ENCODE measurements at places on chromosomes 2 and 18.

- no peak for DNase-seq
Measured at GRCh38 chr2:50084086-50084843, 930.0 kb upstream of the FSHR start.

- no peak for DNase-seq
Measured at GRCh38 chr18:71036783-71037182, 747.9 kb downstream of the SOCS6 start.

DNA sequence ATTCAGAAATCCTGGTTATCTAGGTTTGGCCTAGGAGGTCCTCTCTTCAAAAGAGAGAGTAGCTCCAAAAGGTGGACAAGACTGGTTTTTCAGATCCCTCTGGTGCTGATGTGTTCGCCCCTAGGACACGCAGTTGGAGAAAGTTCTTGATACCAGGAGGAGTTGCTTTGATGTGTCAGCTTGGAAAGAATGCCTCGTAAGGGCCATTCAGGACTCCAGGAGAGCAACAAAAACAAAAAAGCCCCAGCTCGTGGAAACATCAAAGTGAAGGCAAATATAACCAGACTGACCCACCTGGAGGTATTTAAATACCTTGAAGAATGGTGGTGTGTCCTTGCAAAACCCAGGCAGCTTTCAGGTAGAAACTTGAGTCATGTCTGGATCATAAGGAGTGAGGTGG is 12.5 kb upstream of the LBH start:
- no peak for DNase-seq

GRCh38 chr2:200466425-200467418 is 43.1 kb downstream of the KCTD18 start:
- no peak for DNase-seq

- no peak for DNase-seq
Measured at GRCh38 chr2:145094370-145094769, 574.5 kb upstream of the ZEB2 start.

Data from hippocampal formation (tissue), 2 donors.